ENCODE measurements at places on chromosomes 6 and 20.

GRCh38 chr6:106939208-106939607 lies 35.3 kb downstream of the CD24 start:
- DNase-seq = no peak

- no peak for DNase-seq
These were observed 32.0 kb downstream of the SMPDL3A start for GRCh38 chr6:122821095-122821494.

GRCh38 chr6:4606821-4607704 lies 169.1 kb upstream of the CDYL start:
- DNase-seq = peak; percentile 87

DNA sequence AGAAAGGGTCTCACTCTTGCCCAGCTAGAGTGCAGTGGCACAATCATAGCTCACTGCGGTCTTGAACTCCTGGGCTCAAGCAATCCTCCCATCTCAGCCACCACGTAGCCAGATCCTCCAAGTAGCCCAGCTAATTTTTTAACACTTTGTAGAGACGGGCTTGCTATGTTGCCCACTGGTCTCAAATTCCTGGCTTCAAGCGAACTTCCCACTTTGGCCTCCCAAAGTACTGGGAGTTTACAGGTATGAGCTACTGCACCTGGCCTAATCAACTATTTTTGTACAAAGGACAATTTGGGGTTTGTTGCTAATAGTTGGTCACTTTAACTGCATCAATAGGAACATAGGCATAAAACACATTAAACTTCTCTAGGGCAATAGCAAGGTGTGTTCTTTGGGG lies 29.9 kb upstream of the SYNCRIP start:
- DNase-seq = no peak

GRCh38 chr6:36327226-36327918 lies 9.3 kb downstream of the BNIP5 start:
- DNase-seq = no peak

GRCh38 chr20:37804584-37805566 lies 98.1 kb upstream of the VSTM2L start:
- no peak for DNase-seq

DNA sequence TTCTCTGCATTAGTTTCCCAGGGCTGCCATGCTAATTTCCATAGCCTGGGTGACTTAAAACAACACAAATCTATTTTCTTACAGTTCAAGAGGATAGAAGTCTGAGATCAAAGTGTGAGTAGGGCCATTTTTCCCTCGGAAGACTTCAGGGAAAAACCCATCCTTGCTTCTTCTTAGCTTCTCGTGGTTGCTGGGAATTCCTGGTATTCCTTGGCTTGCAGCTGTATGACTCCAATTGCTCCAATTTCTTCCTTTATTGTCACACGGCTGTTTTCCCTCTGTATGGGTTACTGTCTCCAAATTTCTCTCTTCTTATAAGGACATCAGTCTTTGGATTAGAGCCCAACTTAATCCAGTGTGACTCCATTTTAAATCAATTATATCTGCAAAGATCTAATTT lies 128.4 kb upstream of the JAG1 start:
- DNase-seq = peak; percentile 46

DNA sequence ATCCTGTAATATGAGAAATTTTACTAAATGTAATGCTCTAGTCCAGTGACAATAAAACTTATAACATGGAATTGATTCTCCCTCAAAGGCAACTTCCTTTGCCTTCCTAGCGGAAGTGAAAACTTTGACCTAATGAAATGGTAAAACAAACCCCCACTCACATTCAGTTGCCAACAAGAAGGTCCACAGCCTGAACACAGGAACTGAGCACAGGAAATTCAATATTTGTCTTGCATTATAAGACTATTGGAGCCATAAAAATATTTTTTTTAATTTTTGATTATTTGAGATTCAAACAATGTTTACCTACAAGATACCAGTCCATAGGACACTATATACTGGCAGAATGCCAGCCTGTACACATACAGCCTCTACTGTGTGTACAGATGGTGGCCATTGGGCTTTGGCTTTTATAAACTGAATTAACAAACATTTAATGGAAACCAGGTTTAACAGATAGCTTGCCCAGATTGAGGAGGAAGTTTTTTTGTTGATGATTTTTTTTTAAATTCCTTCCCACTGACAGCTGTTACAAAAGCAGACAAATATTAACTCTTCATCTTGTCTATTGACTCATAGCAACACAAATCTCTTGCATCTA lies 481.5 kb upstream of the JAG1 start:
- no peak for DNase-seq

GRCh38 chr6:4920914-4921410 lies 82.9 kb downstream of the RPP40 start:
- peak; percentile 44 for DNase-seq

- DNase-seq = peak; percentile 39
These were observed 3.7 kb downstream of the PRSS16 start for GRCh38 chr6:27251112-27251605.

DNA sequence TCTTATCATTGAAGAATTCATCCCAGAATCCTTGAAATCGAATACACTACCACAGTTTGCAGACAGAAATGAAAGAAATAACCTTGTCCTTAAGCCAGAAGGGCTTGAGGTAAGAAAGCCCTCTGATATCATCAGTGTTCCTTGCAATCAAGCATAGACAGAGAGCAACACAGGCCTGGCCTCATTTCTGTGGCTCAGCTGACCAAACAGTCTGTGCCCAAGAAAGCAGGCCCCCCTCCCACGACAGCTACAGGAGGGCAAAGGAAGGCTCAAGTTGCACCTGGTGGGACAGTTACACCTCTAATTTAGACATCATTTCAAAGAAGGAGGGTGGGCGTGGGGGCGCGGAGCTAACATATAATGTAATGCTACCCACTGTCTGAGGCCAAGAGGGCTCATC lies 21.6 kb downstream of the KIF16B start:
- DNase-seq = no peak

- DNase-seq = no peak
These were observed 31.1 kb downstream of the TM9SF4 start for GRCh38 chr20:32140603-32141002.

- no peak for DNase-seq
These were observed 199.7 kb downstream of the TBXT start for GRCh38 chr6:165967810-165968407.

DNA sequence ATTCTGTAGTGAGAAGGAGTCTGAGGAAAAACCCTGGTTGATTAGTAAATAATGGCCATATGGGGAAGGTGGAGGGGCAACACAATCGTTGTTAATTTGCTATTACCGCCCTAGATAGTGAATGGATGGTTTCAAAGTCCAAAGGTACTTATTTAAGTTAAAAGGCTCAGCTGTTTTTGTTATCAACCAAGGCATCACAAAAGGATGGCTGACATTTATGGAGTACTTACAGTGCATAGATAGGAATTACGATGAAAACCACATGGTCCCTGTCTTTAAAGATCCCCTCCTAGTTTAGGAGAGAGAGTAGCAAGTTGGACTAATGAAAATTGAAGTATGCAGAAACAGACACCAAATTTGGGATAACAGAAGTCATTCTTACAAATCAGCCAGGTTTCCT lies 319.6 kb downstream of the CDKAL1 start:
- no peak for DNase-seq

GRCh38 chr6:127058027-127058426 lies 60.4 kb upstream of the RSPO3 start:
- DNase-seq = peak; percentile 83

DNA sequence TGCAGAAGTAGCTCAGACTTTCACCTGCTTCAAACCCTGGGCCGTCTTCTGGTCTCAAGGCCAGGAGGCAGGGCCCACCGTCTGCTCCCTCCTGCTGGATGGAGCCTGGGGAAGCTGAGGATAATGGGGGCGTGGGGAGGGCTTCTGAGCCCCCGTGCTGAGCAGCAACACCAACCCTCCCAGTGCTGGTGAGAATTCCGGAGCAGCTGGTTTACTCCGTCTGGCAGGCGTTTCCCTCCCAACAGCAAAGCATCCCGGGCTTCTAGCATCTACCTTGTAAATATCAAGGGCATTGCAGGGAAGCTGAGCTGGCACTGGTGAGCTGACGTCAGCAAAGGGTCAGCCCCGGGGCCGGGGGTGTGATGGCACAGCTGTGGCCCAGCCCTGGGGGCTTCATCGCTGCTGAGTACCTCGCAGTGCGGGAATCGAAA lies 16.8 kb upstream of the CHRNA4 start:
- no peak for DNase-seq

- DNase-seq = no peak
These were observed 22.6 kb upstream of the SIRPA start for GRCh38 chr20:1872459-1873097.

DNA sequence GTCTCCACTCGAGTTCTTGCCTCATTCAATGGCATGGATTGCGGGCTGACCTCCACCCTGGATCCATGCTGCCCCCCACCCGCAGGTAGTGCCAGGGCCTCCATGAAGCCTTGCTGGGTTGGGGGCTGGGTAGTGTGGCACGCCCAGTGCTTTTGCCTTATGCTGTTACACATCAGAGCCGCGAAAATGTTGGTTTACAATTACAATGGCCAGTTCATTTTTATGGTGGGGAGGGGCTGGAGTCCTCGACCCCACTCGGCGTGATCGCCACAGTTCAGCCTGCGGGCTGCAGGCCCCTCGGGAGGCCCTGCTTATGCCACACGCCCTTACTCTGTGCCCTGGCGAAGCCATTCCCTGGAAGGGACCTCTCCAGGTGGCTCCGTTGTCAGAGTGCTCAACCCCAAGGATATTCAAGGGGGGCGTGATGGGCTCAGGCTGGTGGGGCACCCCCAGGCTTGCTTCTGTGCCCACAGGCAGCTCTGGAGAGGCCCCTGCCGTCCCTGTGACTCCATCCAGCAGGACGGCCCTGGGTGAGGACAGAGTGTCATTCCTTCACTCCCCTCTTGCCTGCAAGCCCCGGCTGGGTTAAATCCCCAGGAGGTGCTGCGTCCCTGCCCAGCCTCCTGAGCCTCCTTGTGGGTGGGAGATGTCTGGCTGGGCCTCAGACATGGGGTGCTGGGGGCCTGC lies 14.8 kb downstream of the ITPA start:
- DNase-seq = no peak

DNA sequence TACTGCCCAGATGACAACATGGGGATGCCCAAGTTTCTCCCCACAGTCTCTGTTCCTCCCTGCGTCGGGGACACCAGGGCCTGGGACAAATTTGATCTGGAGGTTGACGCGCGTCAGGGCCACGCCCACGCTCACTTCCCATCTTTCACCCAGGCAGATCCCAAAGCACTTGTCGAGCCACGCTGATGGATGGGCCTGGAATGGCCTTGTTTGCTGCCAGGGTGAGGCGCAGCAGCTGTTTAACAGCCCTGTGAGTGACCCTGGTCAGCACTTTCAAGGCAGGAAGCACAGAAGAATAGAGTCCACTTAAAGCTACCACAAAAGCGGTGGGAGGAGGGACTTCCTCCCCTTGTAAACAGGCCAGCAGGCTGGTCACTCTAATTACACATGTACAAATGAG lies 324.7 kb upstream of the JARID2 start:
- DNase-seq = no peak

DNA sequence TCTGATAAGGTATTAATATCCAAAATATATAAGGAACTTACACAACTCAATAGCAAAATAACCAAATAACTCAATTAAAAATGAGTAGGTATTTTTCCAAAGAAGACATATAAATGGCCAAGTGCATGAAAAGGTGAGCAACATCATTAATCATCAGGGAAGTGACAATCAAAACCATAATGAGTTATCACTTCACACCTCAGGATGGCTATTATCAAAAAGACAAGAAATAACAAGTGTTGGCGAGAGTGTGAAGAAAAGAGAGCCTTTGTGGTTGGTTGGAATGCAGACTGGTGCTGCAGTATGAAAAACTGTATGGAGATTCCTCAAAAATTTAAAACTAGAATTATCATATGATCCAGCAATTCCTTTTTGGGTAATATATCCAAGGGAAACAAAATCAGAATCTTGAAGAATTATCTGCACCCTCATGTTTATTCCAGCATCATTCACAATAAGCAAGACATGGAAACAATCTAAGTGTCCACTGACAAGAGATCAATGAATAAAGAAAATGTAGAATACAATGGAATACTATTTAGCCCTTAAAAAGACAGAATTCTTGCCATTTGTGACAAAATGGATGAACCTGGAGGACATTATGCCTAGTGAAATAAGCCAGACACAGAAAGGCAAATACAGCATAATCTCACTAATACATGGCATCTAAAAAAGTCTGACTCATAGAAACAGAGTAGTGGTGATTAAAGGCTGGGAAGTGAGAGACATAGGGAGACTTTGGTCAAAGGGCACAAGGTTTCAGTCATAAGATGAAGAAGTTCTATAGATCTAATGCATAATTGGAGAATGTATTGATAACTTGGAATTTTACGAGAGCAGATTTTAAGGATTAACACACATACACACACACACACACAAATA lies 175.6 kb downstream of the FOXA2 start:
- DNase-seq = no peak

DNA sequence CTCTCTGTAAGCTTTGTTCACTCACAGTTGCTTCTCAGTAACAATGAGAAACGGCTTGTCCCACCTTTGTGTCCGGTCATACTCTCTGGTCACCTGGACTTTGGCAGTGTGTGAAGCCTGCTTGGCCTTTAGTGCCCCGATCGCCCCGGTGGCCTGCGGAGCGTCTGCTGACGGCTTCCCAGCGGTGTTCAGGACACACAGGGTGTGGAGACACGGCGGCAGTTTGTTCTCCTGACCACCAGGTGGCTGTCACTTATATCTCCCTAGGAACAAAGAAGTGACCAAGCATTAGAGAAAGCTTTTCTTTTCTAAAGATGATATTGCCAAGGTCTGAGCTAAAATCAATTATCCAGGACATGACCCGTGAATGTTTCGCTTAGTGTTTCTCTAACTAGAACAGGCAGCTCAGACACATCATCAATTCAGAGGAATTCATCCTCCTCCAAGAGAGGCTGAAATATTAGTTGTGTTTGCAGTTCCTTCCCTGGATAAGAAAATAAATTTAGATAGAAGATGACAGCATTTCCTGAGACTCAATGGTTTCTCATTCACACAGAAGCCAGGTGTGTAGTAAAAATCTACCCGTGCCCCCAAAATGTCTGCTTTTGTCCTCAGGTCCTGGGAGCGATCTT lies 167.4 kb upstream of the THBS2 start:
- DNase-seq = peak; percentile 14

- no peak for DNase-seq
These were observed 5.7 kb upstream of the NHSL1 start for GRCh38 chr6:138504764-138505689.

DNA sequence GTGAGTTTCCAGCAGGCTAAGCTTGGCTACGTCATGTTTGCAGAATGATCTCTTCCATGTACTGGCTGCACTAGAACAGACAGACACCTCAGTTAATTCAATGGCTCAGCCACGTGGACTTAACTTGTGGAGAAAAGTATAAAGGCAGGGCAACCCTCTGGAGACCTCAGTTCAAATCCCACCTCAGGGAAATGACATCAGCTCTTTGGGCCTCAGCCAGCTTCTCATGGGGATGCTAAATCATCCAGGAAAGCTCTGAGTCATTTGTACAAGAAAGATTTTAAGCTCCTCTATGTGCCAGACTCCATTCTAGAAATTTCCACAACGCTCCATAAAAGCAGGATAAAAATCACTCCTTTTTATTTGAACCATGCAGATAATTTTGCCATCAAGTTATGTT lies 128.5 kb upstream of the SALL4 start:
- DNase-seq = peak; percentile 92

GRCh38 chr20:15643713-15644112 lies 929.5 kb downstream of the KIF16B start:
- DNase-seq = peak; percentile 12

Measured in fibroblast of upper back skin (primary cell).